Neuronal stem cell (in vitro differentiated cells): ENCODE measurements at places on chromosomes 5 and 9.
A peak's percentile ranks its signal among the peaks of the same experiment; 100 is the strongest.

DNA sequence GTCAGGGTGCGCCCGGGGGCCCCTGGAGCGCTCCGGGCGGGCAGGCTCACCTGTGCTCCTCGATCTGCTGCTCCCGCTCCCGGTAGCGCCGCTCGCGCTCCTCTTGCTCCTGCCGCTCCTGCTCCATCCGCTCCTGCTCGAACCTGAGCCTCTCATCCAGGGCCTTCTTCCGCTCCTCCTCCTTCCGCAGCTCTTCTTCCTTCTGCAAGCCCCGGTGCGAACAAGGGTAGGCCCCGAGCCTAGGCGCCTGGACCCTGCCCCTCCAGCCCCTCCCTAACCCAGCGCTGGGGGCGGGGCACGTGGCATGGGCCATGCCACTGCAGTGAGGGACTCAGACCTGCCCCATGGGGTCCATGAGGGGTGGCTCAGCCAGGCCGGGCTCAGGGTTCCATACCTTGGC, 6.6 kb downstream of the DBN1 start:
- DNase-seq, result no peak

GRCh38 chr9:132798817-132799790, 79.0 kb downstream of the AK8 start:
- DNase-seq, result no peak

DNA sequence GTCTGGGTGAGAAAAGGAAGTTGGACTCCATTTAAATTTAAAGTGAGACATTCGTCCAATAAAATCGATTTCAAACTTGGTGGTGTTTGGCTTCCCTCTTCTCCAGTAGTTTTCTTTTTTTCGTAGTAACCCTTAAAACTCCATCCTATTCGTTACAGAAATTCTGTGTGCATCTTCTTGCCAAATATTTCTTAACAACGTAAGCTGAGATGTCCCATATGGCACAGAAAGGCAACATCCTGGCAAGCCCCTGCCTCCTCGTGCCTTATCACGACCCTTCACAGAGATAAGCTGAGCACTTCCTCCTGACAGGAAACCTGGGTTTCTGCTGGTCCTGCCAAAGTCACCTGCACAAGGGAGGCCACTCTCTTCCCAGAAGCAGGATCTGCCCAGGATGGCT, 11.8 kb upstream of the ADAMTS2 start:
- no peak for DNase-seq

DNA sequence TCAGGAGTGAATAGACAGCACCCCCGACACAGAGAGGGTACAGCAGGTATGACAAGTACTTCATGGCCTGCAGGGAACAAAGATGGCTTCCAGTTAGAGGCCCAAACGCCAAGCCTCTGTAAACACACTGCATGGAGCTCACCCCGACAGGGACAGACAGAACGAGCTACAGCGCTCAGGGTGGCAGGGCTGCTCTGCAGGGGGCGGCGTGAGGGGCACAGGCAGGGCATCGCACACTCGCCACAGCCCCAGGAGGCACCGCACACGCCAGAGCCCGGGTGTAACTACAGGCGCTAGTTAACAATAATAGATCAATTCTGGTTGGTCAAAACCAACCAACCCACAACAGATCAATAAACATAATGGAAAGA, 21.1 kb downstream of the CLPTM1L start:
- DNase-seq, result no peak

- no peak for DNase-seq
Observed at GRCh38 chr5:142845402-142845921, 75.3 kb downstream of the ARHGAP26 start.

DNA sequence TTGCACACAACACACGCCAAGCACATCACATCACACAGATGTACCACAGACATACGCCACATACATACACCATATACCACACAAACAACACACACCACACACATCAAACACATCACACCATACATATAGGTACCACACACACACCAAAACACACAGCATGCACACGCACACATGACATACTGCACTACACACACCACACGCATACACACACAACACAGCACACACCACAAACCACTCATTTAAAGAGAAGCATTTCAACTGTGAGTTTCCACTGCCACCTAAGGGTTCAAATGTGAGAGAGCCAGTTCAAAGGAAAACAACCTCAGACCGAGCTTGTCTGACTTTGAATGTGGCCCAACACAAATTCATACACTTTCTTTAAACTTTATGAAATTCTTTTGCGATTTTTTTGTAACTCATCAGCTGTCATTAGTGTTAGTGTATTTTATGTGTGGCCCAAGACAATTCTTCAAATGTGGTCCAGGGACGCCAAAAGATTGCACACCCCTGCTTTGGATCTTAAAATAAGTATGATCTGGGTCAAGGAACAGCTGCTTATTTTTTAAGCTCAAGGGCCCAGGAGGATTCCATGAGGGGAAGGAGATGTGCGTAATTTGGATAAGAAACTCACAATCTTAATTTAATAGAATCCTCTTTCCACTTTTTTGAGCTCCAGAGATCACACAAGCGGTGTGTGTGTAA, 494.6 kb downstream of the GADD45G start:
- DNase-seq, result no peak

GRCh38 chr5:159804121-159804520, 112.2 kb upstream of the ADRA1B start:
- DNase-seq, result no peak

- DNase-seq, result no peak
Observed at GRCh38 chr5:9160747-9161146, 385.1 kb downstream of the SEMA5A start.

GRCh38 chr5:56564541-56565282, 250.6 kb upstream of the MAP3K1 start:
- no peak for DNase-seq

- no peak for DNase-seq
Observed at GRCh38 chr5:27241564-27242257, 203.3 kb upstream of the CDH9 start.

GRCh38 chr9:16241231-16241630, 629.2 kb downstream of the BNC2 start:
- DNase-seq, result no peak

- no peak for DNase-seq
Observed at GRCh38 chr5:172802112-172802511, 31.1 kb upstream of the DUSP1 start.

DNA sequence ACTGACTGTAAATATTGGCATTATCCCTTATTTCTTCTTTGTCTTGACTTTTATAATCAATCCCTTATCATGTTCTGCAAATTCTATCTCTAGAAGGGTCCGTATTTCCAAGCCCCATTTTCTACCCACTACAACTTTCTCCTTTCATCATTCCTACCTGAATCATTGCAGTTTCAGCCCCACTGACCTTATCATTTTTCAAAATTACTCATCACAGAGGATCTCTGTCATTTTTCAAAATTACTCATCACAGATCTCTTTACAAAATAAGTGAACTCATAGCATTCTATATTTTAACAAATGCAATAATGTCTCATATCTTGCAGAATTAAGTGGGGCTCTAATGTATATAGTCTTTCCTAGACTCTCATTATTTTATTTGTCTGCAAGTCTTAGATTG, 256.9 kb upstream of the COX7C start:
- no peak for DNase-seq

DNA sequence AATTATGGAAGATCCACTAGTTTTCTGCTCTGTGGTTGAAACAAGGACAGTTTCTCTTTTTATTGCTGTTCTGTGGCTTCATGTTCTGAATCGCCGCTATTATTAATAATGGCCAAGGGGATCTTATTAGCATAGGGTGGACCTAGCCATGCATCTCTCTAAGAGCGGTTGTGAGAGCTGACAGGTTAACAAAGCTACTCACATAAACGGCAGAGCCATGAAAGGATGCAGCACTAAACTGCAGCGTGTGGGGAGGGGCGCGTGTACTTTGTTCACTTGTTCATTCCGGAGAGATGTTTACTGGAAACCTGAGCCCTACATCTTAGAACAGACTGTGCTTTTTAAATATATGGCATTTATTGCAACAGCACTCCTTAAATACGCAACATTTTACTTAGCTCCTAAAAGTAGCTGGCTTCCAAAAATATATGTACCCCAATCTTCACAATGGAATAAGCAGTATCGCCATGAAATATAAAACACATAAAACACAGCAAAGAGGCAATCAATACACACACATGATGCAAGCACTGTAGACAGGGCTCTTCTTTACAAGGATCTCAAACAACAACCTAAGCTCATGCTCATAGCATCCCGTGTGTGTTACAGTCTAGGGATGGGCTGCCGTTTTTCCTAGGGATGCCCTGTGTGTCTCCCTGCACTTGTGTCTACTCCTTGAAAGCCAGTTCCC, 424.6 kb downstream of the MED10 start:
- no peak for DNase-seq

DNA sequence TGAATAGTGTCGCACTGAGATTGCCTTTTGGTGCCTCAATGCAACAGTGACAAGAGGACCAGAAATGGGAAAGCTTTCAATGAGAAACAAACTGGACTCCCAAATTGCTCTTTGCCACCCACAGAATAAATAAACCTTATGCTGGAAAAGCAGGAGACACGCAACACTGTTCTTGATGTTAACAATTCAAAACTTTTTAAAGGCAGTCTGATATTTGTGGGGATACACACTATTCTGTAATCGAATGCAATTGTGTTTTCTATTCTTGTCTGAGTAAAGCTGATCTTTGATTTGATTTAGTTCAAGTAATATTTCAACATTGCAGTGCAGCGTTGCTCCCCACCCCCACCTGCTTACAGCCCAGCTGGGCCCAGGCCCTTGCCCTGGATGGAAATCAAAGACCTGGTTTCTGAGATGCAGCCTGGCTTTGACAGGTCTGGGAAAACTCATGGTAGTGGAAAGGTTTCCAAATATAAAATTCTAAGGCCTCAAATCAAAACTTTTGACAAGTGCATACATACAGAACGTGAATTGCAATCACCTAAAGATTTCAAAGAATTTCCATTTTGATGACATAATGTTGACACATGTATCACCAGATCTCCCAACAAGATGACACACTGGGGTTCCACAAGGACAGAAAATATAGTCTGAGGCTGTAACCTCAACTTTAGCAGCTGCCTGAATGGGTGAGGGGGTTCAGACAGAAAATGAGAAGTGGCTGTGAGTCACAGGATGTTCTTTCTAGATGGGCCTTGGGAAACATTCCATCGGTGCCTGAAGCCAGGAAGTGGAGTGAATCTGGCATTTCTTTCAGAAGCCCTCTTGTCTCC, 55.1 kb downstream of the ABCA1 start:
- DNase-seq, result no peak

DNA sequence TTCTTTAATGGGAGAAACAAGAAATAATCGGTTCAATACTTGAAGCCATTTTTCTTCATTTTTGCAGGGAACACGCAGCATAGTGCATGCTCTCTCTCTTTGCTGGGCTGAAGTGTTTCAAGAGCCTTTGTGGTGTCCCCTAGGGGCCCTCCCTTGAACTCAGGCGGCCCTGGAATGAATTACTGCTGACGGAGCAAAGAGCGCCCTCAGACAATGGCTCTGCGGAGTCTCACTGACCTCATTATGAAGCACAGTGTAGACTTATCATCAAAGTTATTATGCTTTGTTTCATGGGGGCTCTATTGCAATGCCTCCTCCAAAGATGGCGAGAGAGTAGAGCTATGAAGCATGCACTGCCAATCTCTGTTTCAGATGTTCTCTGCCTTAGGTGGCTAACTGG, 64.8 kb upstream of the ADCY2 start:
- DNase-seq, result no peak

- no peak for DNase-seq
Observed at GRCh38 chr5:173941758-173942401, 47.1 kb upstream of the C5orf47 start.

DNA sequence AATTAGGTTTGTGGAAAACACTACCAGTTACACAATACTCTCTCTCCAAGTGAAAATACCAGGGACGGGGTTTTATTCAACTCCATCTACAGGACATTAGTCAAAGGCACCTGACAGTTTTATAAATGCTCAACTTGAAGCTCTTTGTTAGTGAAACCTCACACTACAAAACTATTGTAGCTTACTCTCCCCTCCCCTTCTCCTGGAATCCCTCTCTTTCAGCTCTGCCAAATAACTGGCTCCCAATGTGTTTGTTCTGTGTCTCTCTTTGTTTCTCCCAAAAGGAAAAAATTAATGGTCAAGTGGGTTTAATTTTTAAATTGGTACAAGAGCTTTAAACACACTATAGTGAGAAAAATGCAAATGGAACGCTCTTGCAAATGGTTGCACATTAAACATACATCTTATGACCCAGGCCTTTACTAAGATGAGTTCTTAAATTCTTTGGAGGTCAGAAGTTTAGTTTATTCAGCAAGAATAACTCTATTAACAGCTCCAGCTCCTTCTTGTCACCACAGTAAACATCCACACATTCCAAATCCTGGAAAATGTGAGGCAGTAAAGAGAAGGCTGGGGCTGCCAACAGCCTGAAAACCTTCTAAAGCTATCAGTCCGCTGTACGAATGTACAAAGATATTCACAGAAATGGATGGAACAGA, 48.4 kb downstream of the ZNF608 start:
- peak; percentile 47 for DNase-seq

GRCh38 chr5:177409043-177409801, at the start of gene F12:
Gene F12, minus strand, starts transcription at chr5:177409564. Its CDS starts 37 bp downstream, at chr5:177409527.
- DNase-seq, result no peak

DNA sequence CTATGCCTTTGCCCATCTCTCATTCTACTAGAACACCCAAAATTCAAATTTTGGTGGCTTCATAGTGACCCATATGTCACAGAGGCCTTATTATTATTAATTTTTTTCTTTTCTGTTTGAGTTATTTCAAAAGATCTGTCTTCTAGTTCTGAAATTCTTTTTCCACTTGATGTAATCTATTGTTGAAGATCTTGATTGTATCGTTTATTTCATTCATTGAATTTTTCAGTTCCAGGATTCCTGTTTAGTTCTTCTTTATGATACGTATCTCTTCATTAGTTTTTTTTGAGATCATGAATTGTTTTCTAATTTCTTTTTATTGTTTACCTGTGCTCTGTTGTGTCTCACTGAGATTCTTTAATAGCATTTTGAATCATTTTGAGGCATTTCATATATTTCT, 24.6 kb upstream of the APBA1 start:
- DNase-seq, result no peak

DNA sequence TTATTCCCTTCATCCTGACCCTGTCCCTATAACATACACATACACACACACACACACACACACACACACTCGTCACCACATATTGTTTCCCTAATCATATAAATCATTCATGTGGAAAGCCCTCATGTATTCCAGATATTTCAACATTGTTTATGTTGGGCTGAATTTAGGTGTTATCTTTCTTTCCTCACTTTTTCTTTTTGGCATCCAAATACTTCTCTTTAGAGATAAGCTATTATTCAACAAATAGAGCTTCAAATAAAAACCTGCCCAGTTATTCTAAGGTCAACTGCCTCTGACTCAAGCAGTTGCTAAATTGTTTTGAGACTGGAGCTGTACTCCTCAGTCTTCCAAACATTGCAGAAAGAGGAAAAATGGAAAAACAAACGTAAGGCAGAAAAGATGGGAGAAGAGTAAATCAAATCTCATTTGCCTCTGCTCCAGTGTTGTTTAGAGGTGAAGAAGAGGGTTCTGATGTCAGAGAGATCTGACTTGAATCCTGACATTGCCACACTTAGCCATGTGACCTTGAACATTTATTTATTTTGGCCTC, 215.7 kb downstream of the GAS1 start:
- no peak for DNase-seq

DNA sequence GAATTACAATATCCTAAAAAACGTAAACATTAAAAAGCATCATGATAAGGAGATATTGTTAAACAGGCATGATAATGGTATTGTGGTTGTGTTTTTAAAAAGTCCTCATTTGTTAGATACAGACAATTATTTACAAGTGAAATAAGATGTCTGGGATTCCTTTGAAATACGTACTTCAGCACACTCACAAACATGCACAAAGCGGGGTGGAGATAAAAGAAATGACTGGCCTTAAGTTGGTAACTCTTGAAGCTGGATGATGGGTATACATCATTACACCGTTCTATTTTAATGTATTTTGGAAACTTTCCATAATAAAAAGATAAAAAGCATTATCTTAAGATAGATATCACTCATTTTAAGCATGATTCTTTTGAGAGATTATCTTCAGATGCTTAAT, 1.0 kb downstream of the FAM200C start:
- DNase-seq, result no peak
